ENCODE measurements at places on chromosomes 7 and 10.

- no peak for DNase-seq
These were observed 124.6 kb upstream of the ZNF479 start for GRCh38 chr7:57256637-57257375.

DNA sequence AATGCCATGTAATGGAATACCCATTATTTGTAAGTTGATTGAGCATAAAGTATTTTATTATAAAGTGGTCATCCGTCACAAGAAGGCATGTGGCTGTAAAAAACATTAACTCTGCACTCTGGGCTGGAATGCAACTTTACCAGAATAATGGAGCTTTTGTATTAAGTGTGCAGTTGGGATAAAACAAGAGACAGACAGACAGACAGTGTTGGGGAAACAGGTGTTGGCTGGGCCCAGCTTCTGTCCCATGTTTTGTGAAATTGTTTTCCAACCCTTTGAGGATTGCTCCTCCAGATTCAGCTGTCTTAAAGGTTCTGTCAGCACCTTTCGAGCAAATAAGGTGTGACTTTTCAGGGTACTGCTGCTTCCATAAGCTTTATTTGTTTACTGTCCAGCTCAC, 67.9 kb upstream of the NFKB2 start:
- DNase-seq, result no peak

GRCh38 chr7:43456200-43456599, 126.7 kb upstream of the STK17A start:
- no peak for DNase-seq

GRCh38 chr10:33759191-33759590, 424.7 kb upstream of the NRP1 start:
- no peak for DNase-seq

- DNase-seq, result no peak
These were observed 9.2 kb downstream of the ZSCAN25 start for GRCh38 chr7:99625961-99626360.

Measured in OCI-M1 (cell line).